ENCODE measurements at places on chromosomes 3 and 15.

DNA sequence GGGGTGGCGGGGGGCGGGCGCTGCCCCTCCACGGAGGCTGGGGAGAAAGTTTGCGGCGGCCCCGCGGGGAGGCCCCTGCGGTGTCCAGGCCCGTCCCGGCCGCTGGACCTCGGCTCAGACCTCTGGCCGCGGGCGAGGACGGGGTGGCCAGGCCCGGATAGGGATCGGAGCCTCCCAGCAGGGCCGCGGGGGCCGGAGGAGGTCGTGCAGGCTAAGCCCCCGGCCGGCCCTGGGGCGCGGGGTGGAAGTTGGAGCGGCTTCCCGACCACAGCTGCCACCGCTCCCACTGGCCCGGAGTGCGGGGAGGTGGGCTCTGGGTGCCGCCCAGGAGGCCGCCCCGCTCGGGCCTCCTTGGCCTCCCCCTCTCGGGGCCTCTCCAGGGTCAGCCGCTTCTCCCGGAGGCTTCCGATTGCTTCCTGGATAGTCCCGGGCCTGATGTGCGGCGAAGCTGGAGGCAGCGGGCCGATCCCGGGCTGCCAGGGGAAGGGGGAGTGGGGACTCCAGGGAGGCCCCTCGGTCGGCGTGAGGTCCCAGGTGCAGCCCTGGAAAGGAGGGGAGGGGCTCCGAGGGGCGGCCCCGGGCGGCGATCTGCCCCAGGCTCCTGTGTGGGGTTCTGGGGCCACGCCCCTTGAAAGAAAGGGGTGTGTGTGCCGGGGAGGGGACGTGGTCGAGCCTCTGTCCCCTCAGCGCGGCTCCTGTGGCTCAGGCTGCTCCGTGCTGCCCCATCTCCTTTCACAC is 907 bp downstream of the PLXNA1 start:
- no peak for DNase-seq

GRCh38 chr15:32792436-32792835 is 74.6 kb downstream of the GREM1 start:
- DNase-seq, result no peak

- no peak for DNase-seq
These were observed 351.3 kb upstream of the CCDC54 start for GRCh38 chr3:107025961-107026360.

- no peak for DNase-seq
These were observed 72.7 kb upstream of the SNRK start for GRCh38 chr3:43213631-43214030.

DNA sequence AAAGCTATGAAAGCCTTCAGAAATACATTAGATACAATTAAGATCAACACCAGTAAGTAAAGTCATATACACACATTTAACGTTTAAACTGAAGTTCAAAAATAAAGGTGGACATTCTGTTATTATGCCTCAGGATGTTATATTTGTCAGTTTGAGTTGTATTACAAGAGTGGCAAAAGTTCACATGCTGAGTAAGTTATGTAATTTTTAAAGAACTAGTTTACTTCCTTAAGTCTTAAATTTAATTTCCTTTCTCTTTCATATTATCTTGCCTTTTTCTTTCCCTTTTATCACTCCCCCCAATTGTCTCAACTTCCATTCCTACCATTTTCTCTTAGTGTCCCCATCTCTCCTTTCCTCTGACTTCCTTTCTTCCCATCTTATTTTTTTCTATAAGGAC is 4.9 kb upstream of the GPR87 start:
- no peak for DNase-seq

GRCh38 chr3:95237783-95238182 is 1174.9 kb downstream of the NSUN3 start:
- no peak for DNase-seq

- DNase-seq, result no peak
These were observed 74.1 kb downstream of the CHL1 start for GRCh38 chr3:270688-271087.

GRCh38 chr15:41606997-41607396 is 48.0 kb downstream of the TYRO3 start:
- no peak for DNase-seq
